SW 1271 (cell line): ENCODE measurements at places on chromosomes 6 and 20.

GRCh38 chr6:136647363-136647852 lies 97.2 kb upstream of the MAP7 start:
- no peak for DNase-seq

GRCh38 chr6:150667977-150668716 lies 68.5 kb downstream of the PLEKHG1 start:
- no peak for DNase-seq

GRCh38 chr6:13273931-13274706 lies 54.2 kb downstream of the TBC1D7 start:
- no peak for DNase-seq

DNA sequence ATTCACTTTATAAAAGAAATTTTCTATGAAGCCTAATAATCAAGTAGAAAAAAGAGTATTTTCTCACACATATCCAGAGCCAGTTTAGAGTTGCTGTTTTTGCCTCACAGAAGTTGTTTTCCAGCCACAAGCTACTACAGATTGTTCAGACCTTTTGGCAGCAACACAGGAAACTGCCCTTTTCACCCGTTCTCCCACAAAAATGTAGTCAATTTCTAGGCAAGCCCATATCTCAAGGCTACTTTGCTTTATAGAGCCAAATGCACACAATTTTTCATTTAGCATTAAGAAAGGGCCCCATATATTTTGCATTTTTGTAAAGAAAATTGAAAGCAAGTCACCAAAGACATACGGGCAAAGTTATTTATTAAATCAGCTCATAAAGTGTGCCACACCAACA lies 49.5 kb downstream of the EPB41L2 start:
- DNase-seq = no peak
